ENCODE measurements at places on chromosomes 1 and 21.

DNA sequence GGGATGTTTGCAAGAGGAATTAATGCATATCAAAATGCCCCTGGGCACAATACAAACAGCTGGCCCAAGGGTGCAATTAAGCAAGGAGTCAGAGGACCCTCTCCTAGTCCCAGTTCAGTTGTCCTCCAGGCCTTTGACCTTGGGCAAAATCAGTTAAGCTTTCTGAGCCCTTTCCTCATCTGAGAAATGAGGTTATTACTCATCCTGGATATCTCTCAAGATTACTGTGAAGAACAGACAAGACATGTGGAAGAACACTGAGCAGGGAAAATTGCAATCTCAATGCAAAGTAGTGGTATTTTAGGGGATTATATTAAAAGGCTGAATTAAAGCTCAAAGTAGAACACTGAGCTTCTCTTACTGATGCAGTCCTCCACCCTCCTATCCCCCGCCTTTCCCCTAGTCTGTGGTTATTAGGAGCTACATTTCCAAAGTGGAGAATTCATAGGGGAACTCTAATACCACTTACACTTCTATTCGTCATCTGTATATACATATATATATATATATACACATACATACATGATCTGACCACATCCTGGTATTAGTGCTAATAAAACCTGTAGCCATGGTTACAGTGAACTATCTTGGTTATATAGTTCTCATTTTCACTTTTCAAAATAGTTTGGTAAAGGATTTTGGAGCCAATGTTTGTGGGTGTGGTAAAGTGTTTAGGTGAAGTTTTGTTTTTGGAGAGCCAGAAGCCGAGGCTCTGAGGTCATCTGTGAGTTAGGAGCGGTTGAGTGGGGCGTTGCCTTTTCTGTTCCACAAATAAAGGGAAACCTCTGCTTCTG, 18.1 kb downstream of the KIAA0040 start:
- no peak for DNase-seq

DNA sequence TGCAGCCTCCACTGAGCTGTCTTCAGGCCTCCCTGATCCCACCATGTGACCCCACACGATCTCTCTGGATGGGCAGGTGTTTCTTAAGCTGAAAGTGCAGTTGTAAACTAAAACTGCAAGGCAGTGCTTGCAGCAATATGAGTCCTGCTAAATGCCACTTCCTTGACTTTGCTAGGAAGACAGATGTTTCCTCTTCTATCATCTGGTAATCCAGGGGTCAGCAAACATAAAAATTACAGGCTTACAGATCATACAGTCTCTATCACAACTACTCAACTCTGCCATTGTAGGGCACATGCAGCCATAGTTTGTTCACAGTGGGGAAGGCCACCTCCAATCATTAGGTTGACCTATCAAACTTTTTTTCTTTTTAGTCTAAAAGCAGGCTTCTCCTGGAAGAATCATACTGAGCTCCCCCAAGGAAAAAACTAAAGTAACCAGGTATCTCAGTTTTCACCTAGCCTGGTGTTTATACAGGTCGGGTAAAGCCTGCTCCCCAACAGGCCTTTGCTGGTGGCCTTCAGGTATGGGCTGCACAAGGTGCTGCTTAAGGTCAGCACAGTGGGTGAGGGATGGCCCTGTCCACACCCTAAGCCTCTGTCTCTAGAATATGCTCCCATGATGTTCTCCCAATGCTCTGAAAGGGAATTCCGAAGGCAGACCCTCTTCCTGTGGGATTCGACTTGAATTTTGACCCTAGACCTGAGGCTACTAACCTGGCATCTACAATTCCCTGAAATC, 10.8 kb downstream of the ABCA4 start:
- no peak for DNase-seq

DNA sequence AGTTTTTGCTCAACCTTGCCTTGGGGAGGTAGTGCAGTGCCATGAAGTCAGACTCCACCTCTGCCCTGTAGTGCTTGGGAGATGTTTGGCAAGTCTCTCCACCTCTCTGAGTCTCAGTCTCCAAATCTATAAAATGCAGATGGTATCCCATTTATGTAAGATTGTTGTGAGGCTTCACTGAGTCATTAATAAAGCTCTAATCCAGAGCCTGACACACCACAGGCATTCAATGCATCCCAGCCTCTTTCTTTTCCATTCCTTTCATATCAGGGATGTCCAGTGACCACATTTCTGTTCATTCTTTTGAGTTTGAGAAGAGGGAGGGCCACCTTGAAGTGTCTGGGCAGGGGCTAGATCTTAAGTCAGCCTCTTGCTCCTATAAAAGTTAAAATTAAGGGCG, 37.6 kb upstream of the LMO4 start:
- no peak for DNase-seq

DNA sequence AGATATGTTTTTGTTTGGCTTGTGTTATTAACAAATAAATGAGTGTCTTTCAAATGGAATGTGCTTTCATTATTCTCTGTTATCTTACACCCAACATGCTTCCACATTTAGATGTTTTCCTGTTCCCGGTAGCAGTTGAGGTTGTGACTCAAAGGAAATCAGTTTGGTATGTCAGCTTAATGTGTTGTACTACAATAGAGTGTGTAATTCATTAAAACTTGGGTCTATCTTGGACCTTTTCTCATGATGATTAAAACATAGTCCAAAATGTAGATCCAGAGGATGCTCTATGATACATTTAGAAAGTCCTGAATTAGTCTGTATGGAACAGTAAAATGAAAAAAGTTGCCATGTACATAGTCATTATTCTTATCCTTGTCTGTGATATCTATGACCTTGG, 26.7 kb downstream of the RTCA start:
- no peak for DNase-seq

- DNase-seq: no peak
Observed at GRCh38 chr21:29434081-29434480, 135.4 kb downstream of the BACH1 start.

DNA sequence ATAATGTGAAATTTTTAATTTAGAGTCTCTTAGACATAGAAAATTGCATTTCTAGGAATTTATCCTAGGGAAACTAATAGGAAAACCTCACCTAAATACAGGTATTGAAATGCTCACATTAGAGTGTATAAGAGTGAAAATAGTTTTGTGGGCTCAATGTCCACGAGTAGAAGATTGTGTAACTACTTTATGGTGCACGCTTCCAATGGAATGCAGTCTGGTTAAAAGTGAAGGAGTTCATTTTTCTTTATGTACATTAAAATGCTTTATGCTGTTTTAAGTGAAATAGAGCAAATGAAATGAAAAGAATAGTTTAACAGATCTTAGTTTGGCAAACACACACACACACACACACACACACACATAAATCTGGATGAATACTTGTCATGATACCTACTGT, 278.2 kb downstream of the USP25 start:
- no peak for DNase-seq

DNA sequence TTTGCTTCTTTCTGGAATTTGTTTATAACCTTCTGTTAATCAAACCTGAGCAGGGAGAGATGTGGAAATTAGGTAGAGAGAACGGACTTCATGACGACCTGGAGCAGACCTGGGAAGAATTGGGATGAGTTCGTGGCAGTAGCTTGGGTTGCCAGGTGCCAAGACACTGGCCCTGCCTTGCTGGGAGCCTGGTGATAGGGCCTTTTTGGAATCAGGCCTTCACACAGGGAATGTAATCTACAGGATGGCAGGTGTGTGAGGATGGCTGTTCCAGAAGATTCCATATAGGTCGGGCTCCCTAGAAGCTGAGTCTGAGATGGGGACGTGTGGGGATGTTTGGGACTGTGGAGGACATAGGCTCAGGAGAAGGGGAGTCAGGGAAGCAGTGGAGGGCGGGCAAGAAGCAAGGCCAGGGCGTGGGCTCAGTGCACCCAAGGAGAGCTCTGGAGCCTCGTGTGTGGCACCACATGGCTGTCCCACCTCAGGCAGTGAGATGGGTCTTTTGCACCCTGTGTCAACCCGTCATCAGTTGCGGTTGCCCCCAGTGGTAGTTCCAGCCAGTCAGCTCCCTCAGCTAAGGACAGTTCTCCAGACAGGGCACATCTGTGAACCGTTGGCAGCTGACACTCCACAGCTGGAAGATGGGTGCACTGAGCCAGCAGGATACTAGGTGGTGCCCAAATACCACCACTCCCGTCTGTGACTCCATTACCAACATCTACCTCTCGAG, 395.9 kb downstream of the MATN1 start:
- DNase-seq: no peak

- no peak for DNase-seq
Observed at GRCh38 chr1:34778381-34778780, 2.6 kb upstream of the GJB3 start.

DNA sequence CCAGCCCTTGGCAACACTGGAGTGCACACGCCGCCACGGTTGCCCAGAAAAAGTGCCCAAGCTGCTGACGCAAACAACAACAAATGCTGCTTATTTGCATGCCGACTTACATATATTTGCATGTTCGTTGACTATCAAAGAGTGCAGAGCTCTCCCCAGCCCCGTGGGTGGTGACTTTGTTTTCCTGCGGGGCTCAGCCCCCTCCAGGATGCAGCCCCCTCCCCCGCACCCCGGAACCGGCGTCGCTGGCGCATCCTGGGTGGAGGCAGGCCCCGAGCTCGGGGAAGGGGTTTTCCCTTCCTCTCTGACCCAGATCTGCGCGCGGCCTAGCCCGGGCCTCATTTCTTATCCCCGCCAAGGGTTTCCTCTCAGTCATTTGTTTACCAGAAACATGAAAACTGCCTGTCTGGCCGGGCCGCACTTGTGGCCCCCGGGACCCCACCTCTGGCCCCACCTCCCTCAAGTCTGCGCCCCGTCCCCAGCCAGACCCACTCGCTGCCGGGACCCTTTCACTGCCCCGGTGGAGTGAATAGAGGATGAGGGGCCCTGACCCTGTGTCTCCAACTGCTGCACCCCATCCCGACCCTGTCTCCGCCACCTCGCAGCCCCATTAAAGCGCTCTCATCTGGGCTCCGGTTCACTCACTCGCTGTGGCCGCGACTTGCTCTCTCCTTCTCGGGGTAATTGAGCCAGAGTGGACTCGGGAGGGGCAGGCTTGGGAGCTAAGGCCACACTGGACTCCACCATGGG, 5.5 kb downstream of the TNFRSF25 start:
- peak; percentile 72 for DNase-seq

GRCh38 chr1:199029855-199030254, 391.0 kb downstream of the PTPRC start:
- no peak for DNase-seq

- peak; percentile 6 for DNase-seq
Observed at GRCh38 chr1:159008744-159009188, 941 bp upstream of the IFI16 start.

DNA sequence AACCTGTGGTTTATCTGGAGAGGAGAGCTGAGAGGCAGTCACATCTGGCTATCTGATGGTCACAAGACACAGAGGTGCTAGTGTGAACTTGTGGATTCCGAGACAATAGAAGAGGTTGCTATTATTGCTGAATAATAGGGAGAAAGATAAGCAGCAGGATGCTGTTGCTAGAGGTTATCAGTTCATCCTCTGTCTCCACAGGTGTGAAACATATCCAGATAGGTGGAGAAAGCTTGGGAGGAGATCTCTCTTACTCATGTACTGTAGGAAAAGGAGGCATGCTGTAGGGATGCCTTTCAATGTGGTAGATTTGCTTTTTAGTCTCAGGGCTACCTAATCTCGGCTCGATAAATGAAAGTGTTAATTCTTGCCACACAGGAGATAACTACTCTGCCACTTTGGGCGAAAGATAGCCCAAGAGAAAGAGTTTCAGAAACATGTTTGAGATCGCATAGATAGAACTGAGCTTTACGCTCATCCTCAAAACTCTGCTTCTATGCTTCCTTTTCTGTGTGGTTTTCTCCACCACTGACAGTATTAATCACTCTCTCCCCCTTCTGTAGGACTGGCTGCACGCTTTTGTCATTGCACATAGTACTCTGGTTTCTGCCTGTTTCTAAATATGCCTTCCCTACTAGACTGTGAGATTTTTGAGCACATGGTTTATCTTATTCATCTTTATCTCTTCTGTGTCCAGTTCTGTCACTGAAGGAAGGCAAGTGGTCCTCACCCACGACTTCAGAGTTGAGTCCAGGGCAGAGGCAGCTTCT, 36.7 kb upstream of the PLXNA2 start:
- DNase-seq: no peak

GRCh38 chr1:84509029-84509428, 2.6 kb upstream of the GNG5 start:
- DNase-seq: no peak

DNA sequence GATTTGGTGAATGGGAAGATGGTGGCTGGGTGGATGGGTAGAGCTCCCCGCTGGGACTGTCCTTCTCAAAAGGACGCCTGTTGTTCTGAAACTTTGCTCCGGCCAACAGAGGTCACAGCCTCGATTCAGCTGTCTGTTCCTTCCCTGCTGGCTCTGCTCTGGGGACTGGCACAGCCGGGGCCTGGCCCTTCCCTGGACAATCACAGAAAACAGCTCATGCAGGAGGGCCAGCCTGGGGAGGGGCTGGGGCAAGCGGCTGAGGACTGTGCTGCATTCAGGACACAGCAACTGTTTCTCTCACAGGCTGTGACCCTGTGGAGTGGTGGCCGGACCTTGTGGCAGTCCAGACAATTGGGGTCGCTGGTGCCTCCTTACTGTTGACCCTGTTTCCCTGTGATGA, 110.7 kb upstream of the TMEM51 start:
- DNase-seq: no peak

DNA sequence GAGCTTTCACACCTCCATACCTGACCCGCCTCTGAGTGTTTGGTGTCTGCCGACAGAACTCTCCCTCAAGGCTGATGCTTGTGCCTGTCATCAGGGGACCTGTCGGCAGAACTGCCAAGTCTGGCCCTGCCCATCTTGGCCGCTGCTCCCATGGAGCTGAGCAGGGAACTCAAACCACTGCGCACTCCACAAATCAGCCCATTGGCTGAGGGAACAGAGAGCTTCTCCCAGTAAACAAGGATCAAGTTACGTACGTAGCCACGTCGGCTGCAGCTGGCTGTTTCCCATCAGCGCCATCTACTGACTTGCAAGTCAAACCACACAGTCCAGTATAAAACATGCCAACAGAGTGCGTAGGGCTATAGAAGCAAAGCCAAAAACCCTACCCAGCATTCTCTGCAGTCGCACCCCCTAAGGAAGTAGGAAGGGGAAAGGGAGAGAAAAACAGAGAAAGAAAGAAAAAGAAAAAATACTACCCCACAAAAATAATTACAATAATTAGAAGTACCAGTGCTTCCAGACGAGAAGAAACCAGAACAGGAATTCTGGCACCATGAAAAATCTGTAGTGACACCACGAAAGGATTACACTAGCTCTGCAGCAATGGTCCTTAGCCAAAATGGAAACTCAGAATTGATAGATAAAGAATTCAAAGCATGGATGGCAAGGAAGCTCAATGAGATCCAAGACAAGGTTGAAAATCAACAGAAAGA, 13.1 kb downstream of the KRTAP13-1 start:
- DNase-seq: no peak

- no peak for DNase-seq
Observed at GRCh38 chr1:240343966-240344365, 252.3 kb downstream of the FMN2 start.
